OCI-LY7 (cell line): ENCODE measurements at places on chromosomes 7 and 10. TPM values are rescaled to one million over a fixed set of nuclear protein-coding genes. Genes with fewer than 3 reads are reported as not detected.

GRCh38 chr7:102248456-102249395 lies 37.9 kb upstream of the SH2B2 start:
- no peak for DNase-seq

- DNase-seq, result no peak
Measured at GRCh38 chr10:29918623-29919400, 140.6 kb downstream of the JCAD start.

- DNase-seq, result no peak
Measured at GRCh38 chr10:73867871-73868631, 6.3 kb downstream of the CAMK2G start.

CUTC gene
- total RNA-seq, result 41.6 and 42.9 TPM in 2 replicates

- peak; percentile 92 for DNase-seq
Measured at GRCh38 chr7:2232766-2233520, at the start of gene MAD1L1. MAD1L1 (minus strand) TSS chr7:2232945; CDS start chr7:2230133, 2,812 bp downstream.

DNA sequence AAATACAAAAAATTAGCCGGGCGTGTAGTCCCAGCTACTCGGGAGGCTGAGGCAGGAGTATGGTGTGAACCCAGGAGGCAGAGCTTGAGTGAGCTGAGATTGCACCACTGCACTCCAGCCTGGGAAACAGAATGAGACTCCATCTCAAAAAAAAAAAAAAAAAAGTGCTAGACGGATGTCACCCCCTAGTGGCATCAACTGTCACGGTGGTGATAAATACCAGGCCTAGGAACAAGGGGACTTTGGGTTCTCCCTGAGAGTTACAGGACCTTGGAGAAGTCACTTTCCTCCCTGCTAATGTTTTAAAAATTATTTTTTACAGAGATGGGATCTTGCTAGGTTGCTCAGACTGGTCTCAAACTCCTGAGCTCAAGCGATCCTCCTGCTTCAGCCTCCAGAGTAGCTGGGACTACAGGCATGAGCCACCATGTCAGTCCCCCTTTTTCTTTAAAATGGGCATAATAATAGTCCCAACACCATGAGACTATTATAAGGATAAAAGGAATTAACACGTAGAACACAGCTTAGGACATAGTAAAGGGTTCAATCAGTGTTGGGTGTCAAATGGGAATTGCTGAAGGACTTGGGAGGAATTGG lies 2.6 kb upstream of the TMEM130 start:
- DNase-seq, result peak; percentile 77

DNA sequence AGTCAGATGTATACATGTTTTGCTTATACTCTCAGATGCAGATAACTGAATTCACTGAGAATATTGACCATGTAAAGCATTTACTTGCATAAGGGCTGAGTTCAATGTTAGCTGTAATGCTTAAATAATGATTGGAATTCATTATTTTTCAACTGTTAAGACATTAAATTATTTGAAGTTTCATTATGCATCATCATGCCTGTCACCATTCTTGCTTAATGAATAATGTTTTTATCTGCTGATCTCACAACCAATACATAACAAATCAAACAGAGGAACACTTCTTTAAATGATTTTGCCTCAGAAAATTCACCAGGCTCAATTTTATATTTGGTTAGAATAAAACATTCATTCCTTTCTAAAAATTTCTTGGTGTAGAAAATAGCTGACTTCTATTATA lies 233.4 kb downstream of the GPR37 start:
- no peak for DNase-seq

FMC1 gene
- total RNA-seq, result 15.1 and 18.4 TPM in 2 replicates

HTRA1 gene
- not detected in 2 replicates for total RNA-seq

CTNNA3 gene
- 0.68 TPM in 1 of 2 replicates, not detected in the other for total RNA-seq

- DNase-seq, result no peak
Measured at GRCh38 chr7:13104128-13104527, 416.7 kb downstream of the ARL4A start.

- DNase-seq, result no peak
Measured at GRCh38 chr7:111363099-111363498, 199.2 kb downstream of the IMMP2L start.

- no peak for DNase-seq
Measured at GRCh38 chr10:71263376-71263775, 51.0 kb downstream of the UNC5B start.

DNA sequence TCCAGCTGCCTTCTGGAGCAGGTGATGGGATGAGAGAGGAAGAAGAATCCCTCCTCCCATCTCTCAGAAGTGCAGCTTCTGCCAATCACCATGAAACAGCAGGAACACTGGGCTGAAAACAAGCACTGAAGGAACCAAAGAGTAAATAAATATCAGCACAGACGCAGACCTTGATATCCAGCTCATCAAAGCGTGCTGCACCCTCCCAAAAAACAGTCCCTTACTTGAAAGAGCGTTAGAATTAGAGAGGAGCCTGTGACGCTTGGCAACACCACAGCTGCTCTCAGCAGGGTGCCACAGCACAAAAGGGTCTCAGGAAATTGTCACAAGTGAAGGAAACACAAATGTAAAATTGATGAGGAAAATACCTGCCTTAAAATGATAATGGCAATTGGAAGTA lies 39.5 kb downstream of the KLF6 start:
- no peak for DNase-seq

OR2A1 gene
- not detected in 2 replicates for total RNA-seq

- DNase-seq, result no peak
Measured at GRCh38 chr7:154371424-154371823, 319.2 kb downstream of the DPP6 start.

ITPRID1 gene
- total RNA-seq, result not detected in 2 replicates

GRCh38 chr7:152699079-152699478 lies 23.1 kb upstream of the XRCC2 start:
- no peak for DNase-seq

FOXI2 gene
- total RNA-seq, result not detected in 2 replicates

DNA sequence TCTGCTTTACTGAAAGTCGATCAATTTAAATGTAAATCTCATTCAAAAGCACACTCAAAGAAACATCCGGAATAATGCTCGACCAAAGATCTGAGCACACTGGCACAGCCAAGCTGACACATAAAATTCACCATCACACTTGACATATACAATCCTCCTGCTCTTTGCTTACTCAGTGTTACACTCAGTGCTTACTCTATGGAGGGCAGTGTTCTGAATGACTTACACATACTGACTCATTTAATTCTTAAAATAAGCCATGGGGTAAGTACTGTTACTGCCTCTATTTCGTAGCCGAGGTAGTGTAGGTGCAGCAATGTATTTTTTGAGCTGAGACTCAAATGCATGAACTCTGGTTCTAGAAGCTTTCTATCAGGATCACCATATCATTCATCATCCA lies 421.5 kb upstream of the LRRN3 start:
- no peak for DNase-seq

DNA sequence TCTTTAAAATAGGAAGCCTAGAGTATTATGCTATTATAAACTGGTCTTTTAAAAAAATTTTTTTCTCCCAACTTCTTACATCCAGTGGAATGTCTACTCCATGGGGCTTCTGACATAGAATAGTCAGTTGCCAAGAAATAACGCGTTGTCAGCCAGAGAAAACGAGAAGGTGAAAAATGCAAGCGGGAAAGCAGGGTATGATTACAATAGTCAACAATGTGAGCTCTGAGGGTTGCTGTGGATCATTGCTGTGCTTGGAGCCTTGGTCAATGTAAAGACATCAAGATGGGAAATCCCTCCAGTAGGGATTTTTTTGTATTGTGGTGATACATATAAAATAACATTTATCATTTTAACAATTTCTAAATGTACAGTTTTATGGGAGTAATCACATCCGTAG lies 27.6 kb upstream of the PLPP4 start:
- DNase-seq, result no peak

DNA sequence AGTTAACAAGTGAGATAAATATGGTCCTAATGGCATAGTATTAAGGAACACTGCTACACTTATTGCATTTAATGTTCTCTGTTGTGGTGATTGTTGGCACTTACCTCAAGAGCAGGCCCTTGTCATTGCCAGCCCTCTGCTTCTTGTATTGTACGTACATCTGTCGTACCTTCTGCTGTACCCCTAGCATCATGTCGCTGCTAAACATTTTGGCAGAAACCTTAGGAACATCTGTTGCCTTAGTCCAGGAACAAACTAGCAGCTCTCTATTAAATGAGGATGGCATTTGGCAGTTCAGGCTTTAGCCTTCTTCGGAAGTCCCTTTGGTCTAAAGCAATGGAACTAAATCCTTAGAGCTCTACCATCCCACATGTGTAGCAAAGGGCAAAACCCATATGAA lies 47.6 kb downstream of the PRKG1 start:
- no peak for DNase-seq

ATAD1 gene
- total RNA-seq, result 44.7 and 47.7 TPM in 2 replicates

BAIAP2L1 gene
- not detected in 2 replicates for total RNA-seq

FAM221A gene
- total RNA-seq, result 9.2 and 9.8 TPM in 2 replicates

DNA sequence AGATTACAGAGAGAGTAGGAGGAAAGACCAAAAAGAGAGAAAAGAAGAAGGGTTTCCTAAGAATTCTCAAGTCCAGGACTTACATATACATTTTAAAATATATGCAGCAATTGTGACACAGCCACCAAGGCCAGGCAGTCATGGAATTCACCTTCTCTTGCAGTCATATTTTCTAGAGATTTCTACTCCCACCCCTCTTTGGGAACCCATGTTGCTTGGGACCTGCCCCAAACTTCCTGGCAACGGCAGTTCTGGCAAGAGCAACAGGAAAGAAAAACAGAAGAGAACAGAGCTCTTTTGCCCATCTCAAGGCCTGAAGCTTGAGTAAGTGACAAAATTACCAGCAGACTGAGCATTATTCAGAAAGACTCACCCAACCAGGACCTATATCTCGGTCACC lies 128.3 kb upstream of the ASAH2 start:
- DNase-seq, result no peak

NME8 gene
- total RNA-seq, result not detected in 2 replicates

GRCh38 chr7:26420422-26421019 lies 128.9 kb downstream of the SNX10 start:
- DNase-seq, result no peak

DNA sequence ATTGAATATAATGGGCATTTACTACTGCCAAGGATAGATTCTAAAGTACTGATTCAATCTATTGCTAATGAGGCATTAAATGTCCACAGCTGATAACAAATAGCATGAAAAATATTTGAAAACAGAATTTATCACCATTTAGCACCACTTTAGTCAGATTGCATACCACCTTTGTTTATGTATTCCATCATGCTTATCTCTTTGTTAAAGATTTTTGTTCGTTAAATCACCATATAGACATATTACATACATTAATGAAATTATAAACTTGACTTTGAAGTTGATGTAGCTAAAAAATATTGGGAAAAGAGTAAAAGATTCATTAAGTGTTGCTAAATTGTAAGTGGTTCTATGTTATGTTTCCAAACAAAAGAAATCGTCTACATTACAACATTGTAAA lies 252.8 kb upstream of the LRRTM3 start:
- no peak for DNase-seq

- no peak for DNase-seq
Measured at GRCh38 chr10:126087796-126088505, 191.6 kb downstream of the FANK1 start.
